ENCODE measurements at places on chromosomes 7 and 10.

- DNase-seq = no peak
Measured at GRCh38 chr7:86926732-86927131, 132.7 kb downstream of the ELAPOR2 start.

DNA sequence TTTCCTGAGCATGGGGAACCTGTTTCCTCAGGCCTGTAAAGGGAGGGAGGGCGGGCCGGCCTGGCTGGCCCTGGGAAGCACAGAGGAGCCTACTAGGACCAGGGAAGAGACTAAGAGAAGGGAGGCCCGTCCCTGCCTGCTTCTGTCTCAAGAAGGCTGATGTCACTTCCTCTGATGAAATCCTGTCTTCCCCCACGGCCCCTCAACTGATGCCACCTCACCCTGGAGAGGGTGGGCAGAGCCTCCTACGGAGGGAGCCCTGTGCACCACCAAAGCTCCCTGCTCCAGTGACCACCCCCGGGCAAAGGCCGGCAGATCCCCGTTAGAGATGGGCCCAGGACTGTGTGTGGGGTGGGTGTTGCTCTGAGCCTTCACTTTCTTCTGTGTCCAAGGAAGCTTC lies 1.0 kb upstream of the PILRA start:
- DNase-seq = no peak

GRCh38 chr7:94590526-94591162 lies 65.3 kb downstream of the SGCE start:
- DNase-seq = no peak

- no peak for DNase-seq
Measured at GRCh38 chr10:71638064-71638821, 81.3 kb downstream of the C10orf105 start.

DNA sequence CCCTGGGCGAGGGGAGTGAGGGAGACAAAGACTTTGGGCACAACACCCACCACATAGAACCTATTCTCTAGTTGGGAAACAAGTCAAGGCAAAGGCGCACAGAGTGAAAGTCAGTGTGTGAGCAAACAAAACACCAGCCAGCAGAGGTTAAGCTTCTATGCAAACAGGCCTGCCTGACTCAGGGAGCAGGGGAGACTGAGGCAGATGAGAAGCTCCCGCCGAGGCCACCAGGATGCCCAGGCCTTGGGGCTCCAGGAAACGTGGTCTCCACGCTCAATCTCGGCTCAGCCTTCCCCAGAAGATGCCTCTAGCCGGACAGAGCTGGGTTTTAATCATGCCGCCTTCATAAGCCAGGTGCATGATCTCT lies 74.1 kb upstream of the KCNMA1 start:
- DNase-seq = no peak

DNA sequence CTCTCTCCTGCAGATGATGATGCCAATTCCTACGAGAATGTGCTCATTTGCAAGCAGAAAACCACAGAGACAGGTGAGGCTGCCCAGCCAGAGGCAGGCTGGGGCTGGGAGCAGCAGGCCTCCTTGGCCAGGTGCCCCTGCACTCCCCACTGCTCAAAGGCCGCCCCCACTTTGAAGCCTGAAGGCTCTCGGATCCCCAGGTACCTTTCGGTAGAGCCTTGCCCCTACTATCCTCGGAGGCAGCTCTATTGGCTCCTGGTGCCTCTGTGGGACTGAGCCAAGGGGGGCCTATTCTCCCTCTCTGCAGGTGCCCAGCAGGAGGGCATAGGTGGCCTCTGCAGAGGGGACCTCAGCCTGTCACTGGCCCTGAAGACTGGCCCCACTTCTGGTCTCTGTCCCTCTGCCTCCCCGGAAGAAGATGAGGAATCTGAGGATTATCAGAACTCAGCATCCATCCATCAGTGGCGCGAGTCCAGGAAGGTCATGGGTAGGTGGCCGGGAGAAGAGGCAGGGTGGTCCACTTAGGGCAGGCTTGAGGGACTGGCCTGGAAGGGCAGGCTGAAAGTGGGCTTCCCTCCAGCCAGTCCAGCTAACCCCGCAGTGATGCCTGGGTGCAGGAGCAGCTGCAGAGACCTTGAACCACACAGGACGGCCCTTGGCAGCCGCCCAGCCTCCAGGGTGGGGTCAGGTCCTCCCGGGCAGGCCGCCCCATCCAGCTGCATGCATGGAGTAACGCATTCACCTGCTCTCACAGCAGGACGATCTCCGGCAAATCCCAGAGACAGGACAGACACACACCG lies 14.1 kb downstream of the LAT2 start:
- peak; percentile 34 for DNase-seq

GRCh38 chr10:61359452-61359851 lies 93.7 kb downstream of the TMEM26 start:
- no peak for DNase-seq

- no peak for DNase-seq
Measured at GRCh38 chr10:1579671-1580070, 157.7 kb downstream of the ADARB2 start.

- no peak for DNase-seq
Measured at GRCh38 chr7:111092406-111093236, 1.7 kb downstream of the LRRN3 start.

DNA sequence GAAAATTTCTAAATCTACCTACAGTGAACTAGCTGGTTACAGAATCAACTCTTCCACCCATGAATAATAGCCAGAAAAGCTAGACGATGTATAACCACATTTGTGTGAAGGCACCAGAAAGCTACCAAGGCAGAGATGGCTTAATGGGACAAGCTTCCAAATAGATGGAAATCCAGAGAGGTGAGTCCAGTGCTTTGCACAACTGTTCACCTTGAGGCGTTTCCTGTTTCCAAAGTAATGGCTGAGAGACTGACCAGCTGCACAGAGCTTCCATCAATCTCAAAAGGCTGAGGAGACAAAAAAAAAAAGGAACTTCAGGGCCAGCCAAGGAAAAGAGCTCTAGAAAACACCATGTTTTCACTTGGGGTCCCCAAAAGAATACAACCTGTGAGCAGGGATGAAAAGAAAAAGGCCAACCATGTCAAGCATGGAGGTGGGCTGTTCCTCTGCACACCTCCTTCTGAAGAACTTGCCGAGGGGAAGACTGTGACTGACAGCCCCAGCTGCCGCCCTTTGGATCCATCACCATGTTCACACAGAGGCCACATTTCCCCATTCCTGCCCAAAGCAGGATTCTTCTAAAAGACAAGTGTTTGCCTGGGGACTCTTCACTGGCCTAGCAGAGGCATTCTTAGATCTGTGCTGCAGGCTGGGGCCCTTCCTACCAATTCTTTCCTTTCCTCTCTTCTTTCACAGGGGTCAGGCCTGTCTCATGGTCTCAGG lies 72.9 kb downstream of the ARHGAP21 start:
- no peak for DNase-seq

DNA sequence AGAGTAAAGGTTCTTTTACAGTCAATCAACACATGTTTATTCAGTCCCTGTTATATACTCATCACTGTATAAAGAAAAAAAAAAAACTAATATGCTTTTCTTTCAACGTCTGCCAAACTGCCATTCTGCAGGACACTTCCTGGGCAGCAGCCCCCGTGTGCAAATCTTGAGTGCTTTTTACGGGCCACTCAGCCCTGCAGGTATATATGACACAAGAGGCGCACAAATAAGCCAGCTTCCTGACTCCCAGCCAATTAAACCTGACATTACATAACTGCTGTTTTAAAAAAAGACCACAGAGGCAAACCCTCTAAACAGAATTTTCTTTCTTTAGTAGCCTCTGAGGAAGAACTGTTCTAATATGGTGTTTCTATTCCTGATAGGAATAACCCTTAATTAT lies 263.0 kb upstream of the NEBL start:
- DNase-seq = no peak

GRCh38 chr7:95723583-95724180 lies 48.7 kb upstream of the DYNC1I1 start:
- no peak for DNase-seq

DNA sequence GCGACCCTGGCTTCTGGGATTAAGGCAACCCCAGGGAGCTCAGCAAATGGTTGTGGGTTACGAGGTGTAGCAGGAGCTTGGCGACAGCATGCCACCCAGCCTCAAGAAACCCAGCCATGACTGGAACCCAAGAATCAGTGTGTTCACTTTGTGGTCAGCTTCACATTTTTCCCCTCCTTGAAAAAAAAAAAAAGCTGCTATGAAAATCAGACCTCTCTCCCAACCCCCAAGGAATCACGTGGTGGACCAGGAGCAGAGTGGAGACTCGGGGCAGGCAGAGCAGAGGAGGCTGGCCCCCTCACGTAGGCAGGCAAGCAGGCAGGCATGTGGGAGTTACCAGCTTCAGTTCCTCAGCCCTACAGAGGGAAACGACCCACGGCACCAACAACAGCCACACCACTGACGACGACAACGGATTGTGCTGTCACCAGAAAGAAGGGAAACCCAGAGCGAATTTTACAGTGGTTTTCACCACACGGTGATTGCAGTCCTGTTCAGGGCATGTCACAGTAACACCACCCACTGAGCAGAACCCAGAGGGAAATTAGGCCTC lies 203.4 kb downstream of the SLC25A13 start:
- DNase-seq = no peak

GRCh38 chr10:97584060-97584797 lies at the start of gene HOGA1:
Gene HOGA1, plus strand, starts transcription at chr10:97584389. Its CDS starts 315 bp downstream, at chr10:97584704.
- peak; percentile 92 for DNase-seq

GRCh38 chr7:17488829-17489228 lies 190.4 kb downstream of the AHR start:
- no peak for DNase-seq

GRCh38 chr7:7731732-7732131 lies 13.3 kb upstream of the RPA3 start:
- no peak for DNase-seq

DNA sequence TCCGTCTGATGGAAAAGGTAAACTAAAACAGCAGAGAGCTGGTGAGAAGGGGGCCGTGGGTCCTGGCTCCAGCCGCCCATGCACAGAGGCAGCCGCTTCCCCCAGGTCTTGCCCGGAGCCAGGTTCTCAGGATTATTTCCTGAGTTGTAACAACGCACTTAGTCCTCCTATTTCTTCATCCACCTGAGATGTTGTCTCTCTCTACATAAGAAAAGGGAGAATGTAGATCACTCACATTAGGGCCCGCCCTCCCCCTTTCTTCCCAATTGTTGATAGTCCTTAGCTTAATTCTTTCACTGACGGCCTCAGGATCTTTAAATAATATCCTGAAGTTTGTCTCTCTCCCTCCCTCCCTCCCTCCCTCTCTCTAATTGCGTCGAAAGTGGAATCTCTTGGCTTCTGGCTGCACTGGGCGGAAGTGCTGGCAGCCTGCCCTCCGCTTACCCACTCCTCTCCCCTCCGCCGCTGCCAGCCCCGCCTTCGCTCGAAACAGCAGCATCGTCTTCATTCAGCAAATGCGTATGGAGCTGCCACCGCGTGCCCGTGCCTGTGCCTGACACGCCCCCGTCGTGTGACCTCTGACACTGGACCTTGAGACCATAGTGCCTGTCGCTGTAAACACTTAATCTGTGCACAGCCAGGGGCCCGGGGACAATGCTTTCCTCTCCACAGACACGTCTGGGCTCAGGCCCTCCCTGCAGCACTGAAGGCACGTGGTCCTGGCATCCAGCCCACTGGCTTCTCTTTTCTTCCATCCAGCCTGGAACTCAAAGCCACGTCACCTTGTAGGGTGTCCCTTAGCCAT lies 174.5 kb upstream of the PPP2R2D start:
- peak; percentile 75 for DNase-seq

DNA sequence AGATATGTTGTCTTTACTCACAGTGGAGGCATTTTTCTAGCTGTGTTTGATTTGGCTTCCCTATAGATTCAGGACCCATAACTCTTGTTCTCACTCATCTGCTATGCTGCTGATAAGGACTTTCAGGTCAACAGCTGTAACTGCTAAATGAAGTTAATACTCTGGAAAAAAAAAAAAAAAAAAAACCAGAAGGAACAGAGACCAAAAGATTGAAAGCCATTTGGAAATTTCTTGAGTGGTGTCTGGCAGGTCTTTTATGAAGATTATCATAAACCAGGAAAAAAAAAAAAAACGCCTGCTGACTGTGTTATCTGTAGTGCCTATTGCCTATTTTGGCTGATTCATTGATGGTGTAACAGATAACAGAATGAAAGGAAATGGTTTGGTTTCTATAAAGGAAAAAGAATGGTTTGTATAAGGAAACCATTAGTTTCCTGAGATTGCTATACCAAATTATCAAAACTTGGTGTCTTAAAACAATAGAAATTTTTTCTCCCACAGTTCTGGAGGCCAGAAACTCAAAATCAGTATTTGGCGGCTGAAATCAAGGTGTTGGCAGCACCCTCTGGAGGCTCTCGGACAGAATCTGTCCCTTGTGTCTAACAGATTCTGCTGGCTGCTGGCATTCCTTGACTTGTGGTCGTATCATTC lies 60.5 kb upstream of the BET1 start:
- no peak for DNase-seq

DNA sequence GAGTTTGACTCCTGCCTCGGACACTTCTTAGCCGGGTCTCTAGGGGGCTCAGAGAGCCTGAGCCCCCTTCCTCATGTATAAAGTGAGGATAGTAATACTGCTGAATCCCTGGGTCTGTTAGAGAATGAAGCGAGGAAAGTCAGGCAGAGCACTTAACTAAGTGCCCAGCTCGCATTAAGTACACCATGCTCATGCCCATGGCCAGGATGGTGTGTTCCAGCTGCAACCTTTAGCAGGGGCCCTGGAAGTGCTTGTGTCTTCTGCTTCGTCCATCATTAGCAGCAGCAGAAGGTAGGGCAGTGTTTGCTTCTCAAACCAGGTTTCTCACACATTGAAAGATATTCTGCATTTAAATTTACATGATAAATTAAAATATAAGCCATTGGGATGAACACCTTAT lies 27.3 kb upstream of the WDFY4 start:
- DNase-seq = no peak

DNA sequence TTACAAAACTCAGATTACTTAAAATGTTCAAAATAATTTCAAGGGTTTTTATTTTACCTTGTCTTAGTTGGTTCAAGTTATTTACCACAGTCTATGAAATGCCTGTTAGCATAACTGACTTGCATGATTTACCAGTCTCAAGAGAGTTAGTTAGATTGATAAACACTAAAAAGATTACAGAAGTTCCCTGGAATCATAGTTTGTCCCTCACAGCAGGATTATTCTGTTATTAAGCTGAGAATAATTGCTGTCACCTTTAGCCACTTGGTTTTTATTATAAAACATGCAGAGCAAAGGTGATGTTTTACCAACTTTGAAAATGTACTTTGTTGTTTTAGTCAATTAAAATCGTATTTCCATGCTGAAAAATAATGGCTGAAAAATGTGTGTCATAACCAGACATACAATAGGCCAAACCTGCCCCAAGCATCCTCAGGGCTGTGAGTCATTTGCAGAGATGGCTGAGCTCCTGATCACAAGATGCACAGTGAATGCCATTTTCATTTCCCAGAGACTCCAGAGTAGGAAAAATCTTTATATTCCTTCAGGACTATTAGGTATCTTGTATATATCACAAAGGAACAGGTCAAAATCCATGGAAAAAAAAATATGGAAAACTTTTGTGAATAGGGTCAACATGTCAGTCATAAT lies 87.8 kb upstream of the DKK1 start:
- no peak for DNase-seq

- DNase-seq = no peak
Measured at GRCh38 chr7:135414850-135415439, 95.0 kb downstream of the CNOT4 start.

All from left ventricle myocardium superior (tissue), 1 donor.